ENCODE measurements at places on chromosomes 12 and 14.

DNA sequence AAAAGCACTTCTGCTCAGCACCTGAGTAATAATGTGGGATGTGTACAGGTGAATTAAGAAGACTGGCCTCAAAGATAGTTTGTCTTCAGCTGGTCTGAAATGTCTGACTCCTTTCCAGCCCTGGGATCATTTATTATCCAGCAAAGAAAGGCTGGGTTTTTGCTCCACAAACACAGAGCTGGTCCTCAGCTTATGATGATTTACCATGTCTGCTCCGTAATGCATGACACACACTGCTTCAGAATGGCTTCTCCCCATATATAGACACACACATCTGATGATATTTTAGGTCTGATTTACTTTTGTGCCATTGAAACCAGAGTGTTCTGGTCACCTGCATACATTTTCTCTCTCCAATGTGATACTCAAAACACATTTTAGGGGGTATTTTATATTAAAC, 225.0 kb downstream of the SLC25A21 start:
- DNase-seq, result no peak

GRCh38 chr12:129762436-129762835, 141.4 kb downstream of the TMEM132D start:
- DNase-seq, result no peak

DNA sequence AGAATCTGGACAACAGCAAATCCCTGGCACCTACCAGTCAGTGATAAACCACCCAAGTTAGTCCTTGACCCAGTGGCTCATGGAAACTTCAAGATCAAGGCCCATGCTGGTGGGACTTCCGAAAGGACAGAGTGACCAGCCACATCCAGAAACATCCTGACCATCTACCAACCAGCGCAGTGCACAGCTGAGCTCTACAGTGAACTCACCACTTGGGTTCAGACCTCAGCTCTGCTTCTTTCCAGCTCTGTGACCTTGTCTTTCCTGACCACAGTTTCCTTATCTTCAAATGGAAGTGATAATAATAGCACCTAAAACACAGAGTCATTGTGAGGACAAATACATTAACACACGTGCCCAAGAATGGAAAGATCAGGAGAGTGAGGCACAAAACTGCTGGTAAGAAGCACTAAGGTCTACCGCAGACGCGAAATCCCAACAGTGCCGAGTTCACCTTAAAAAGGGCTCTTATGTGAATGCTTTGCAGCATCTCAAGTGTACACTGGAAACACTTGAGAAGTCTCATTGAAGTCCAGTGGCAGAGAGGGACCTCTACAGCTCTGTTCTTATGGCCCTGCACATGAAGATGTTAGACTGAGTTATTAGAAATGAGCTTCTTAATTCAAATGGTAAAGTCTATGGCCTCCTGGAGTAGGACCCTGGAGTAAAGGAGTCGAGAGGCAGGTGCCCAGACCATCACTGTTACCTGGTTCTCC, 128.8 kb downstream of the CCDC60 start:
- DNase-seq, result no peak

DNA sequence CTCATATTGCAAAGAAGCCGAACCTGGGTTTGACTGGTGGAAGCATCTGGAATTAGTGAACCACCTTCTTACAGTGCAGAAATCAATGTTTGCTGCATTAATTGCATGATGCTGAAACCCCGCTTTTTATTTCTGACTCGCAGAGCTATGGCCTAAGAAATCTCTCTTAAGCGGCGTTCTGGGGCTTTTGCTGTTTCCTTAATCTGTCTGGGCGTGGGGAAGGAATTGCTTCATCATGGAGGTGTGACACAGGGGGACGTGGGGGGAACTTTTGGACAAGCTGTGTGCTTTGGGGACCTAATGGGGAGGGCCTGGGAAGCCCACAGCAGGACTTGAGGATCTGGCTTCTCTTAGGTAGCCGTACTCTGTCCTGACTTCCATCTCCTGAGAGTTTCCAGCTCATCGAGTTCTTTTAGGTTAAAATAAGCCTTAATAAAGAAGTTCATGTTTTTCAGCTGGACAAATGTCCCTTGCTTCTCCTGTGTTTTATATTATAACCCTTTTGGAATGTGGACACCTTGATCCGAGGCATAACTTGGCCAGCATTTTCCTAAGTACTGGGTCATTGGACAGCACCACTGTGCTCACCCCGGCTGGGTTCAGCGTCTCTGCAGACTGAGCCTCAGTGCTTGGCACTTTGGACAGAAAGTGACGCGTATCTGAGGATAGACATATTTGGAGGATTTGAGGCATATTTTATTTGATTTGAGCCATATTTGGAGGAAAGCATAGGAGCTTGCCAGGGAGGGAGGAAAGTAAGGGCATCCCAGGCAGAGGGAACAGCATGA, 192.1 kb upstream of the MYL2 start:
- no peak for DNase-seq

DNA sequence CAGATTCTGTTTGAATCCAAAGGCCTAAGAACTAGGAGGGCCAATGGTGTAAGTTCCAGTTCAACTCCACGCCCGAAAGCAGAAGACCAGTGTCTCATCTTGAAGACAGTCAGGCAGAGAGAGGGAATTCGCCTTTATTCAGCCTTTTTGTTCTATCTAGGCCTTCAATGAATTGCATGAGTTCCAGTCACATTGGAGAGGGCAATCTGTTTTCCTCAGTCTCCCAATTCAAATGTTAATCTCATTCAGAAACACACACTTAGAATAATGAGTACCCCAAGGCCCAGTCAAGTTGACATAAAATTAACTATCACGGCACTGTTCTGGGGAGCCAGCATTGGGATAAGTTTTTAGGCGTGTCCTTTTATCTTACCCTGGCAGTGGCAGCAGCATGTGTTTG, 65.8 kb downstream of the C14orf39 start:
- no peak for DNase-seq

DNA sequence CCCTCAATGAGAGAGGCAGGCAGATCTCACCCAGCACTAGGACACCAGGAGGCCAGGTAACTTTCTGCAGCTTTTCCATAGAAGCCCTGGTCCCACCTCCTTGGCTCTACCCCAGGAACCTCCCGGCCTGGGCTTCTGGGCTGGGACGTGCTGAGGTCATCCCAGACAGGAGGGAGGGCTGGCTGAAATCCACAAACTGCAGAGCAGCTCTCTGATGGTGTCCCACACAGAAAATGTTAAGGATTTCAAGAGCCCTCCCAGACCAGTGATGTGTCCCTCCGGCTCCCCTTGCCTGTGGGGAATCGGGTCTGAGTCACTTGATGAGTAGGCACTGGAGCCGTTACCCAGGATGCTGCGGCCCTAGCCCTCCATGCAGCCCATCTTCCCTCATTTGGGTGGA, 124.1 kb downstream of the ESRRB start:
- no peak for DNase-seq
